ENCODE measurements at places on chromosomes 1 and 21.

GRCh38 chr1:51514733-51515132 lies 4.3 kb downstream of the EPS15 start:
- no peak for DNase-seq

- no peak for DNase-seq
Measured at GRCh38 chr1:81119319-81119718, 681.4 kb upstream of the ADGRL2 start.

- DNase-seq = no peak
Measured at GRCh38 chr21:34348890-34349519, 14.8 kb upstream of the KCNE2 start.

DNA sequence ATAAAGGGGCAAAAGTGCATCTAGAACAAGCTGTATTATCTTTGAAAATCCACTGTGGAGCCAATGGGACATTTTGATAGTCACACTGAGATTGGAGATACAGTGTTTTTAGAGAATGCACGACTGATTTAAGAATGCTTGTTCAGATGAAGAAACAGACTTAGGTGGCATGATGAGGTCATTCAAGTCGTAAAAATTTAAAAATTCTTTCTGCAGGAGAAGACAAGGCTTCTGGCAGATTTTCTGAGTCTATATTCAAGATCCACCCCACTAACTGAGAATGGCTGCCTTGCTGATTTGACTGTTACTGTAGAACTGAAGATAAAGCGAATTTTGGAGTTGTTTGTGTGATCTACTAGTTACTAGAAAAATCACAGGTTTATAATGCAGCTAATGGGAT lies 310.6 kb downstream of the LRRC7 start:
- no peak for DNase-seq

- no peak for DNase-seq
Measured at GRCh38 chr1:225242611-225243010, 185.2 kb downstream of the LBR start.

- DNase-seq = no peak
Measured at GRCh38 chr1:185152187-185152767, 4.5 kb downstream of the TRMT1L start.

DNA sequence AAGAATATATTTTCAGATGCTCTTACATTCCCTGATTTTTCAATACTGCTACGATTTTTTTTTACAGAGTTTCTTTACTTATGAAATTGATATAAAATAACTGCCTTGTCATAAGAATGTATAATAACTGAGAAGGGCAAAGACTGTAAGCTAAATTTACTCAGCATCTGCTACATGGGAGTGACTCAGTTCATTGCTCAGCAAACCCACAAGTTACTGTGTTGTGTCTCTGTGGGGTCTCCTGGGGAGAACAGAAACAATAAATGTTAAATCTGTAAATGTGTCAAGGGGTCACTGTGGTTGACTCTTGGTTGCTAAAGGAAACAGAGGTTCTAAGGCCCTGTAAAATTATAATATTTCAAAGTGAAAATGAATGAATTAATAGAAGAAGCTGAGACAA lies 210.3 kb upstream of the CACYBP start:
- DNase-seq = no peak

DNA sequence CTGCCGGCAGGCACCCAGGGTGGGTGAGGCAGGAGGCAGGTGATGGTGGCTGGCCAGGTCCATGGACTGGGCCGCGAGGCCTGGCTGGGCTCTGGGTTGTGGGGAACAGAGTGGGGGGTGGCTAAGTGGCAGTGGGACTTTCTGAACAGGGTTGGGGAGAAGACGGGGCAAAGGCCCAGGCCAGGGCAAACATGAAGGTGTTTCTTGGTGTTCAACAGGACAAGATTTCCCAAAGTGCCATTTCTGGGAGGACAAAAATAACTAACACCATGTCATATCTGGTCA lies 26.8 kb downstream of the STUM start:
- DNase-seq = no peak

DNA sequence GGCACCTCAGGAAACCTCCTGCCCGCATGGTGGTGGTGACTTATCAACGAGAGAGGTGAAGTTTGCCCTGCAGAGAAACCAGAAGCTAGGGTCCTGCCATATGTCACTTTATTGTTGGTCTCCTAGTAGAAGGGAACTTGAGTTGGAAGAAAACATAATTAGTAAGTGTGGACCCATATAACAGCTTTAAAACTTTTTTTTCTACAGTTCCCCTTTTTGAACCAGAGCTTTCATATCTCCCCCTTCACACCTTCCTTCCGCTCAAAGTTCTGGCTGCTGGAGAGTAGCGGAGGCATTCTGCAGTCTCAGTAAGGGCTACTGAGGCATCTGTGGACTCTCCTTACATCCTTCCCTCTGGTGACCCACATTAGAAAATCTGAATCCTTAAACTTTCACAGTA lies 48.9 kb downstream of the PHC2 start:
- DNase-seq = no peak

GRCh38 chr1:216416488-216416887 lies 6.8 kb downstream of the USH2A start:
- DNase-seq = no peak

DNA sequence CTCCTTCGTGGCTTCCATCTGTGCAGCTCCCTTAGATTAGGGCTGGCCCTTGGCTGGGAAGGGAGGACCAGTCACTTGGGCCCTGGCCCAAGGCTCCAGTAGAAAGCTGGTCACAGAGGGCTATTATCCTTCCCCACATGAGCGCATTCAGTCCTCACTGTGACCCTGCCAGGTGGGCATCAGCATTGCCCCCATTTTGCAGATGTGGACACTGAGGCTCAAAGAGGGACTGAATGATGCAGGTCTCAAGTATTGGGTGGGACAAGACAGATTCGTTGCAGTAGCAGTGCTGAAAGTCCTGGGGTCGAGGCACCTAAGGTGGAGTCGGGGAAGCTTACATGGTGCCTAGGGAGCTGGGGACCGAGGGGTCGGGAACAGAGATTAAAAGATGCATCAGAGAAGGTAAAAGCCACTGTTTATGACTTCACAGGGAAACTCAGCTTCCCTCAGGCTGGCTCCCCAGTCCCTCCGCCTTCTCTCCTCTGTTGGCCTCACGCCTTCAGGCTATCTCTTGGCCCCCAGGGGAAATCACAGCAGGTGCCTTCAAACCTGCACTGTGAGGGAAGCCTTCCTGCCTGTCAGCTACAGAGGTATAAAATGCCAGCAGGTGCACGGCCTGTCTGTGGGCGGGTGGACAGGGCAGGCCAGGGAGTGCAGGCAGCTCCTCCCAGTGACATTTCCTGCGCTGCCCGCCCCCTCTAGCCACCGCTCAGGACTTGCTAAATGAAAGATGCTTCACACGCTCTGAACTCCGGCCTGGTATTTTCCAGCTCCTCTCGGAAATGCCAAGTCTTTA lies 178.4 kb downstream of the GRIK3 start:
- DNase-seq = no peak

DNA sequence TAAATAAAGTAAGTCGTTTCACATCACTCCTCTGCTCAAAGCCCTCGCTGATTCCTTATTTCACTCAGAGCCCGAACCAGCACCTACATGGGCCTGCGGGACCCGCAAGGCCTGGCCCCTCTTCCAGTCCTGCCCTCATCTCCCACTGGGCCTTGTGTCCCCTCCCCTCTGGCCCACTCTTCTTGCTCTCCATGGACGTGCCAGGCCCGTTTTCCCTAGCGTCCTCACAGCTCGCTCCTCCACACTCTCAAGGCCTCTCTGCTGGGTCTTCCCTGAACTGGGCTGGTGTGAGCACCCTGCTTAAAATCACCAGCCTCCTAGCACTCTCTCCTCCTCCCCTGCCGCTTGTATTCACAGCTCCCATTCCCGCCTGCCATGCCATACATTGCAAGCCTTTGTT lies 237.9 kb downstream of the FOXD2 start:
- DNase-seq = no peak

- DNase-seq = no peak
Measured at GRCh38 chr21:36965720-36966065, 776 bp downstream of the HLCS start.

- DNase-seq = no peak
Measured at GRCh38 chr1:71745326-71745725, 537.0 kb downstream of the NEGR1 start.

- peak; percentile 33 for DNase-seq
Measured at GRCh38 chr1:235917267-235917811, 50.6 kb upstream of the LYST start.

DNA sequence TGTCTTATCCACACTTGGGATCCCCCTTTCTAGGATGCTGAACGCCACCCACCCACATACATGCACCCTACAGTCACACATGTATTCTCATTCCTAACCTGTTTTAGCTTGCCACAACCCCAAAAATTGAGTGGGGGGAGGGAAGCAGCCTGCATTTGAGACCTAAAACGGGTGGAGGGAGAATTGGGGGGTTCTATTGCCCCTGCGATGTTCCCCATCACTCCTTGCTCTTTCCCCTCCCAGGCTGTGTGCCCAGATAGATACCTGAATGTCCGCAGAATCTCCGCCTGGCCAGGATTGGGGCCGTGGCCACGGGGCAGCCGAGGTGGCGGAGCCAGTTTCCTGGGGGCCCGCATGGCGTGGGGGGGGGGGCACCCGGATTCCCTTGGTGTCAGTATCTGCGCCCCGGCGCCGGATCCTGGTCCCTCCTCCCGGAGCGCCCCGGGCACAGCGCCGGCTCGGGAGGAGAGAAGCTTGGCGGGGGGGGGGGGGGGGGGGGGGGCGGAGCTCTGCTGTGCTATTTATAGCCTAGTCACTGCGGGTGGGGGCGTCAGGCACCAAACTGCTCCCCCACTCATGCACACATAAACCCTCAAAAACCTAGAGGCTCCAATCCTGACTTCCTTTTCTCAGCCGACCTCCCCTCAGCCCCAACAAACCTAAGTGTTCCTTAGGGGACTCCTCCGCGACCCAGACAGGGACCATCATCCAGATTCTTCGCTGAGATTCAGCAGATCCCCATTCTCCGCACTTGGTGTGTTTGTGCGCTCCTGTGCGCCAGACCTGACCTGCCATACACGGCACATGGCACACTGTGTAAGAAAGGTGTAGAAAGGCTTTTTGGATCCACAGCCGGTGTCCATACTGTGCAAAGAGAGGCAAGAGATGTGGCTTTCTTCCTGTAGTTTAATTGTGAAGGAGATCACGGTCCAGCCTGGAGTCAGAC lies 1.9 kb downstream of the ANKRD34A start:
- DNase-seq = no peak

GRCh38 chr1:101995984-101996745 lies 561 bp downstream of the OLFM3 start:
- DNase-seq = no peak

Data from stimulated activated CD8-positive, alpha-beta memory T cell treated with anti-CD3 and anti-CD28 coated beads, Interleukin-4, amount 100 ng/mL, for 1 hour (primary cell).